ENCODE measurements at places on chromosomes 16 and 17.

DNA sequence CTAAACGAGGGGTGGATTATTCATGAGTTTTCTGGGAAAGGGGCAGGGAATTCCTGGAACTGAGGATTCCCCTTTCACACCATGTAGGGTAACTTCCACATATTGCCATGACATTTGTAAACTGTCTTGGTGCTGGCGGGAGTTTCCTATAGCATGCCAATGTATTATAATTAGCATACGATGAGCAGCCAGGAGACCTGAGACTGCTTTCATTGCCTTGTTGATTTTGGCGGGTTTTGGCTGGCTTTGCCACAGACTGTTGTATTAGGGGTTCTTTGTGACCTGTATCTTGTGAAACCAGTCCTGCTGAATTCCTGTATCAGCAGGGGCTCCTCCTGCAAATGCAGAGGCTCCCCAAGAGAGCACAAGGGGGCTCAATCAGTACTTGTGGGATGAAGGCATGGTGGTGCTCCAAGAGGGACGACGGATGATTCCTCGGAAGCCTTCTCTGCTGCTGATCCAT lies 104.4 kb upstream of the CACNG5 start:
- DNase-seq = peak; percentile 16

- DNase-seq = peak; percentile 89
Observed at GRCh38 chr16:27426423-27427408, 24.7 kb downstream of the IL21R start.

GRCh38 chr16:72142476-72142875 lies 29.5 kb downstream of the PMFBP1 start:
- peak; percentile 9 for DNase-seq

GRCh38 chr17:76643553-76644148 lies at the start of gene ST6GALNAC1:
TSS of gene ST6GALNAC1 (minus strand) at chr17:76643757. CDS start at chr17:76643638, 119 bp downstream.
- DNase-seq = no peak

- DNase-seq = no peak
Observed at GRCh38 chr16:48609652-48610029, 339 bp downstream of the N4BP1 start.

All from fibroblast of skin of right biceps (primary cell).